SW 1271 (cell line): ENCODE measurements at places on chromosomes 4 and X.

GRCh38 chrX:128975745-128976144 is 547.5 kb downstream of the SMARCA1 start:
- no peak for DNase-seq

- peak; percentile 41 for DNase-seq
Observed at GRCh38 chr4:77819843-77820648, 878 bp upstream of the CNOT6L start.

DNA sequence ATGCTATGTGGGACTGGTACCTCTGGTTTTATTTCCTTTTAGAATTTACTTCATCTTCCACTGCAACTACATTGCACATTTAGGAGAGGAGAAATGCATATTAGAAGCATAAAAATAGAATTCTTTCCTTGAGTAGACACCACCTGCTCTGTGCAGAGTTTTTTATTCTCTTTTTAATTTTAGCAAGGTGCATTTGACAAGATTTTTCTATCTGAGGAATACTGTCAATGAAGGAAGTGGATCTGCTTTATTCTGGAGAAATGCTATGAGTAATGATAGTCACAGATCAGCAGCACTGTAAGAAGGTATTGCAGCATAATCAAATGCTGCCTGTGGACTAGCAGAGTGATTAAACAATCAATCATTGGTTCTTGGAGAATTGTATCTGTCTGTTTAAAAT is 1038.3 kb downstream of the RAPGEF2 start:
- no peak for DNase-seq

- DNase-seq: no peak
Observed at GRCh38 chr4:38145033-38145678, 185.0 kb downstream of the PTTG2 start.

DNA sequence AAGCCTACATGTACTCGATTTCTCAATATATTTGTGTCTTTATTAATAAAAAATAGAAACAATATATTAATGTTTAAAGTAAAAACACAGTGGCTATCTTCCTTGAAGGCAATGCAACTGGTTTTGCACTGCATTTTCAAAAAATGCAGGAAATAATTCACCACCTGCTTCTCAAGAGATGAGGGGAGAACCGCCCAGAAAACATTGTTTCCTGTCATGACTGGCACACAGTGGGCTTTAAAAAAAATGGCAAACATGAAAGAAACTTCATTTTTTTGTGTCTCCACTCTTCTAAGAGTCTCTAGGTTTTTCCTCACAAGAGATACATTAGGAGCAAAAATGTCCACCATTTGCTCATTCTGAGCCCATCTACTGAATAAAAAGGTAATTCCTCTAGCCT is 50.8 kb upstream of the C4orf50 start:
- DNase-seq: no peak

DNA sequence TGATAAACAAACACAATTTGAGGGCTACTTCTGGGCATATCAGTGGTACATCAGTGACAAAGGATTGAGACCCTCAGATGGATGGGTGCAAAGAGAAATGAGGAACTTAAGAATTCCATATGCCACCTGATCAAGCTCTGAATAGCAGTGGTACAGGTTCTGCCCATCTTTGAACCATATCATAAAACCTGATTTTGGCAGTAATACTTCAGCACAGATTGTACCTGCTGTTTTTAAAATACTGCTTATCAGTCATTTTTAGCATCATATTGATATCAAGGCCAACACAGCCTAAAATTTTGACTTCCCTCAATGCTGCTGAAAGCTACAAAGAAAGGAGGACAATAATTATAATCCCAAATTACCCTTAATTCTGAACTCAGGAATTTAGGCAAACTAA is 41.5 kb downstream of the ANK2 start:
- DNase-seq: no peak

- DNase-seq: no peak
Observed at GRCh38 chrX:257681-258289, 23.4 kb upstream of the PLCXD1 start.

- DNase-seq: no peak
Observed at GRCh38 chr4:41358647-41359421, 102.1 kb downstream of the UCHL1 start.

- DNase-seq: peak; percentile 86
Observed at GRCh38 chr4:182925298-182925757, 8.1 kb upstream of the DCTD start.

GRCh38 chr4:128349921-128350320 is 62.3 kb upstream of the PGRMC2 start:
- no peak for DNase-seq

- DNase-seq: no peak
Observed at GRCh38 chr4:80173401-80173800, 23.9 kb upstream of the PRDM8 start.

DNA sequence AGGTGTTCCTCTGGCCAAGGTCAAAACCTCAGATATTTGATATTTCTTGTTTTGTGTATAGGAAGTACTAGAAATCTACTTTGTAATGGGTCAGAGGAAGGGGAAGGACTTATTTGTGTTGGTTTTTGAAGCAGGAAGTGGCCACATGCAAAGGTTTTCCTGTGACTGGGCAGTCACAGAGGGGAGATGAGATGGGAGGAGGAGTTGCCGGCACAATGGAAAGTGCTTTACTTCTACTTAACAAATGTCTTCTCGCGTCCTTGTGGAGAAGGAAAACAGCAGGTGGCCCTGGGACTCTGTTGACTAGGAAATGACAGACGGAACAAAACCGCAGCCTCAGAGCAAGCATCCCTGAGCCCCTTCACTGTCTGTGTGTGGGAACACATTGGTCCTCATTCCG is 46.6 kb downstream of the SHROOM2 start:
- DNase-seq: no peak

DNA sequence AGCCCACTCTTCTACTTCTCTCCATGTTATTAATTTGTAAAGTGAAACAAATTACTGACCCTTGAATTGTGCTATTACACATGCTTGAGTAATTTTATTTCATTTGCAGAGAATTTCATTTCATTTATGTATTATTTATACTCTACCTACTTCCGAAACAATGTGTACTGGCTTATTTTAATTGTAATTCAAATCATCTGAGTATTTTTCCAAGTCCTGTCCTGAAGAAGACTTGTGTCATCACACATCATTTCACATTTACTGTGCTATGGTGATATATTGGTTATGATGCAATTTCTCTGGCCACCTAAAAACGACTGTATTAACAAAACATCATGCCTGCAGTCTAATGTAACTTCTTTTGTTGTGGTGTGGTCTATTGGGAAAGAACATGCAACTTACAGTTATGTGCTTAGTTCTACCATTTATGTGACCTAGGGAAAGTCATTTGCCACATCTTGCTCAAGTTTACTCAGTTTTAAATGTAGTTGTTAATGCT is 384.5 kb downstream of the RPA4 start:
- no peak for DNase-seq

- no peak for DNase-seq
Observed at GRCh38 chrX:96841325-96841724, 42.4 kb upstream of the RPA4 start.

GRCh38 chr4:161252520-161253141 is 911.2 kb downstream of the FSTL5 start:
- DNase-seq: peak; percentile 4

DNA sequence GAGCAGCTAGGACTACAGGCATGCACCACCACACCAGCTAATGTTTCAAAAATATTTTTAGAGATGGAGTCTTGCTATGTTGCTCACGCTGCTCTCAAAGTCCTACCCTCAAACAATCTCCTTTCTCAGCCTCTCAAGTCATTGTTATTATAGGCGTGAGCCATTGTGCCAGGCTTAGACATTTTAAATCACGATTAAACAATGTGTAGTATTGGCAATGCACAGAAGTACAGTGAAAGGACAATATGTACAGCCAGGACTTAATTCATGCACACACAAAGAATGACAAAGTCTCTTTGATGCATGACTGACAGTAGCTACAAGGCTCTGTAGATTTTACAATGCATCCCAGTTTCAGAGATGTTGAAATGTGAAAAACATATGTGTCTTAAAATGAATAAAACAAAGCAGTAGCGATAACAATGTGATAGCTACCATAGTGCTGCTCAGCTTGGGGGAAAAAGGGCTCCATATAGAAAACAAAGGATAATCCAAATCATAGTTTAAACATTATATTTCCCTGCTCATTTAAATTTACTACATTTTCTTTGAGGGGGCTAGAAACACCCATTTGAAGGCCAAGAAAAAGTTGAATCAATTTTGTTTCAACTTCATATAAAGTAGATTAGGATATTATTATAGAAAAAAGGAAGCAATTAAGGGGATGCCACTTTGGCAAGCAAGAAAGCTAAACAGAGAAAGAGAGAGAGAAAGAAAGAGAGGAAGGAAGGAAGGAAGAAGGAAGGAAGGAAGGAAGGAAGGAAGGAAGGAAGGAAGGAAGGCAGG is 272.4 kb upstream of the SMIM31 start:
- DNase-seq: no peak

DNA sequence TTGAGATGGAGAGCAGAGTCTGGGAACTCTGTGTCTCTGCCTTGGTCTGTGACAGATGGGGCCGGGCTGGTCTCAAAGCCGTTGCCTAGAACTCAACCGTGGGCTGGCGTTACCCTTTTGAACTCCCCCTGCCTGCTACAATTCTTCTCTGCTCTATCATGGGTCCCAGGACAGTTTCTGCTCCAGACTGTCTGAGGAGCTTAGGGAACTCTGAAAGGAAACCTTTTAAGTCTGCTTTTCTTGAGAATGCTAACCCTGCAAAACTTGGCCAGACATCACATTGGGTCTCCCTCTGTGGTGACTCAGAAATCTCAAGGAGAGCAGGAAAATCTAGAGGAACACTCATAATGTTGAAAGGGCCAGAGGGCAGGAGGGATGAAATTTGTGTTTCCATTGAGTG is 240.6 kb downstream of the CBR4 start:
- no peak for DNase-seq

DNA sequence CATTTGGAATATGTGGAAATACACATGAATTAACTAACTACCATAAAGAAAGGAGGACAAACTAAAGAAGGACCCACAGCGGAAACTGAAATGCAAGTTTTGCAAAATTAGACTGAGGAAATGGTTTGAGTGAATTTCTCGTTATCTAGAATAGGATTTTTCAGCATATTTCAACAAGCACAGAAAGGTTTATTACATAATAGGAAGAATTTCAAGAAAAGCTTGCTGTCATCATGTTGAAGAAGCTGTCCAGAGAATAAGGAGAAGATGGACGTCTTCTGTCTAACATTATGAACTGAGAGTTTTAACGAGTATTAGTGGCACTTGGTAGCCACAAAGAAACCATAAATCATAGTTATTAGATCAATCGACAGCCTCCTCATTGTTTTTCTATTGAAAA is 45.0 kb downstream of the TEC start:
- DNase-seq: no peak
